ENCODE measurements at places on chromosomes 7 and 10.

GRCh38 chr10:103854686-103855391 is 537 bp downstream of the SH3PXD2A start:
- DNase-seq: peak; percentile 39

DNA sequence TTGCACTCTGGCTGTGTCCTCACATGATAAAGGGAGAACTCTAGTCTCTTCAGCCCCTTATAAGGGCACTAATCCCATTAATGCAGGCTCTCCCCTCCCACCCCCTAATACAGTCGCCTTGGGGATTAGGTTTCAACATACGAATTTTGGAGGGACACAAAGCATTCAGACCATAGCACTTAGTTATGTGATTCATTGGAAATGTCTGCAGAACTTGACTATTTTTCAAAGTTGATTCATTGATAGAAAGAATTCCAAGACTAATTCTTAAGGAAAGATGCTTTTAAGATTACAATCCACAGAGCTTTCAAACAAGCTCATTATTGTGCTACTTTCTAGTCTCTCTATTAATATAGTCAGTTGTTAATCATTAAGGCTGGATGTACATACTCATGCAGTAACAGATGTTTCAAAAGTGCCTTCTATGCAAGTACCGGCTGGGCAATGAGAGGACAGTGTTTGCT is 85.3 kb upstream of the RPA3 start:
- DNase-seq: no peak

GRCh38 chr10:19931894-19932590 is 115.8 kb downstream of the PLXDC2 start:
- DNase-seq: no peak

- no peak for DNase-seq
These were observed 33.7 kb upstream of the TNRC18 start for GRCh38 chr7:5457245-5457735.

DNA sequence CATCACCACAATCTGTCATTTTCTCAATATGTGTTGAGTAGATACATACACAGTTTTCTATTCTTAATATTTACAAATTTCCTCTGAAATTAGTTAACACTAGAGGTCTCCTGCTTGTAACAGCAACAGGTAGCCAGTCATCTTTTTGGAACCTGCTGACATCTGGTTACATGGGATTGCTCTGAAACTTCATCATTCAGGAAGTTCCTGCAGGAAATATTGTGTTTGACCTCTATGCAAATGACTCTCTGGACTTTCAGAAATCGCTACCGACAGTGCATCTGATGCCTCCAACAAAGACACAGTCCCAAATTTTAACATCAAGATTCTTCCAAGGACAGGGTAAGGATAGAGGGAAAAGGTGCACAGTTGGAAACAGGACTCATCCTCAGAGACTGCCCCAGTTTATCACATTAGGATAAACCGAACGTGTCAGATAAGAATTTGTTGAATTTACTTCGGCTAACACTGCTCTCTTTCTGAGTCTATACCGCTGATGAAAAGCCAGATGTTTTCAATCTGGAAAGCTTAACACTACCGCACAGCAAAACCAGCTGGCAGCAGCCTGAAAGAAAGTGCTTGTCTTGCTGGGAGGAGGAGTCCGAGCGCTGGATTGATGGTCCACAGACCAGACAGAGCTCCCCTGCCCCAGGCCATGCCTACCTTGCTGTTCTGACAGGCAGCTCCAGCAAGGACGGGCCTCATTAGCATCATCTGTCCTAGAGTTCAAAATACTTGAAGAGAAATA is 633.4 kb downstream of the PARD3 start:
- DNase-seq: no peak

DNA sequence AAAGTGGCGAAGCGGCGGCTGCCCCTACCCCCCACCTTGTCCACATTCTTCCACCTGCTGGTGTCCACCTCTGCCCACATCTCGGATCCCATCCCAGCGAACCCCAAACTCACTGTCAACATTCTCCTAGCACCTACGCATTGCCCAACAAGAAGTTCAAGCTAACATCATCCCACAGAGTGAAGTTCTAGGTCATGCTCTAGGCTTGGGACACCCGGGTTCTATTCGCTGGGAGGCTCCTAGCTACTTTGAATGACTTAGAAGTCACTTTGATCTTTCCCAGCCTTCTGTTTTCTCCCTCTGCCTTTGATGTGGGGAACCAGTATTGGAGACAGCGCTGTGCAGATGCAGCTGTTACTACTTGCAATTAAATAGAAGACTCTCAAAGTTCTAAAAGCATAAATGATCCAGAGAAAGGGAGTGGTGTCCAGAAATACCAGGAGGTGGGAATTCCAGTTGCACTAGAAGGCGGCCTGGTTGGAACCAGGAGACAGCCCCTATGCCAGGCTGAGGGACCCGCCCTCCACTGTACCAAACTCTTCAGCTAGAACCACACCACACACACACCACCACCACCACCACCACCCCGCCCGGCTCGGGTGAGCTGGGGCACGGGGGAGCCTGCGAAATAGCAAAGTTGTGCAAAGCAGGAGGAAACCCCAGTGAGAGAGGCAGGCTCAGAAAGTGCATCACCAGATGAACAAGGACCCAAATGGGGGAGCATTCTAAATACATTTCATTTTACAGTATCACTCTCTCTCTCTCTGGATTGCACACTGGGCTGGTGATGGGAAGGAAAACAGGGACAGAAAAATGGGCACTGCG is 5.5 kb upstream of the VGF start:
- DNase-seq: no peak

DNA sequence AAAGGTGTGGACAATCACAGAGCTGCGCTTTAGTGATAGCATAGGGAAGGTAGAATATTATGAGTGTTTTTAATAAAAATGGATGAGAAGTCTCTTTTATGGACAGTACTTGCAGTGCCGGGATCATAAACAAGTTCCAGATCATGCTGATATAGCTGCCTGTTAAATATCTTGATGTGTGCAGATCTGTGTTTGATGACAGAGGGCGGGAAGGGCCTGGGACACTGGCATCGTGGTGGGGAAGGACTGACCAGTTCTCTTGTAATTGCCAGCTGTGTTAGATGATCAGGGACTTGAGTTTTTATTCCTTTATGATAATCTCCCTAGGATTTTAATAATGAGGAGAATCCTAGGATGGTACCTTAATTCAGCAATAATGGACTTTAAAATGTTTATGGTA is 14.6 kb downstream of the SND1 start:
- no peak for DNase-seq

GRCh38 chr10:82866424-82867020 is 991.5 kb downstream of the NRG3 start:
- DNase-seq: no peak

DNA sequence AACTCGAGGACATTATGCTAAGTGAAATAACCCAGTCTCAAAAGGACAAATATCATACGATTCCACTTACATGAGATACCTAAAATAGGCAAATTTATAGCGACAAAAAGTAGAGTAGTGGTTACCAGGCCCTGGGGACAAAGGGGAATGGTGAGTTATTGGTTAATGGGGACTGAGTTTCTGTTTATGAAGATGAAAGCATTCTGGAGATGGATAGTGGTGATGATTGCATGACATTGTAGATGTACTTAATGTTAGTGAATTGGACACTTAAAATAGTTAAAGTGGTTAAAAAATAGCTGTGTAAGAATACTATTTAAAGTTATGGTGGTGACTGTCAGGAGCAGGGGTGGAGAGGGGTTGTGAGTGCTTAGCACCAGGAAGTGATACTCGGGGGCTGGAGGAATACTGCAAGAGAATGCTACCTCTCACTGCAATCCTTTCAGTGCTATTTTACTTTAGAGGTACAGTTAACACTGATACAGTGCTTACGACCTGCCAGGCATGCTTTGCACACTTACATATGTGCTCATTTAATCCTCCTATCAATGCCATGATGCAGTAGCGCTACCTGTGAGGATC is 16.7 kb upstream of the TEX36 start:
- no peak for DNase-seq

DNA sequence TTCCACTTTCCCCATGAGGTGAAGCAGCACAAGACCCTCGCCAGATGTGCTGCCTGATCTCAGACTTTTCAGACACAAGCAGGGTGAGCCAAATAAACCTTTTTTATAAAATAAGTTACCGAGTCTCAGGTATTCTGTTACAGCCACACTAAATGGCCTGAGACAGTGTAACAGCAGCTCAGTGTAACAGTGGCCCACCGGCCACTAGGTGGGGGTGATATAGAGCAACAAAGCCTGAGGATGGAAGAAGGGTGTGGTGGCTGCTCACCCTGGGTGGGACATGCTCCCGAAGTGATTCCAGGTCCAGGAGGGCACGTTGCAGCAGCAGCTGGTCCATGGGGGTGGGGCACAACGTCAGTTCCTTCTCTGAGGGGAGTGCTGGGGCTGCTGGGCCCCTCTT is 44.6 kb downstream of the BMS1 start:
- no peak for DNase-seq

Measured in testis (tissue), 5 donors.